Thoracic aorta (tissue), 2 donors: ENCODE measurements at places on chromosomes 2 and 18. TPM values are rescaled to one million over a fixed set of nuclear protein-coding genes. Genes with fewer than 3 reads are reported as not detected.

CXCR2 gene
- 3.0 TPM for total RNA-seq

CHRNA1 gene
- total RNA-seq: 0.41 TPM

- no peak for DNase-seq
Measured at GRCh38 chr2:235954281-235954680, 213.9 kb downstream of the GBX2 start.

GRCh38 chr2:156999661-157000060 is 257.8 kb upstream of the GALNT5 start:
- DNase-seq: no peak

DNA sequence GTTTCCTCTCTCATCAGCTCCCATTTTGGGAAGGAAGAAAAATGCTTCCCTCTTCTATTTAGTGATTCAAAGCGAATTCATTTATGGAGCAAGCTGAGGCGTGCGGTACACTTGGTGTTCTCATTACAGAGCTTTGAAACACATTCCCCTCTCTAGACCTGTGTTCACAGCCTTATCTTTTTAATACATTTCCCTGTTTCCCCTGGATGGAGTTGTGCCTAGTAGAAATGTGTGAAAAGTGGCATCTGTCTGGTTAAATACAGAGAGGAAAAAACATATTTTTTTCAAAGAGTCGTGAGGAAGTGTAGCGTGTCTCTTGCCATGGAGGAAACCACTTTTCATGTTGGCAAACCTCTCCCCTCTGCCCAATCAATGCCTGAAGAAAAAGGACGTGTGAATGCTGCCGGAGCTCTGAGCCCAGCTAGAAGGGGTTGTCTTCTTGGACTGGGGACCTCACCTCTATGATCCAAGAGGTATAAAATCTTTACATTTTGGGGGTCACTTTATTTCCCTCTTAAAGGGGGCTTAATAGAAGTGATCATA is 52.4 kb downstream of the DPP4 start:
- no peak for DNase-seq

- DNase-seq: no peak
Measured at GRCh38 chr2:9738535-9739496, 104.5 kb upstream of the TAF1B start.

- no peak for DNase-seq
Measured at GRCh38 chr2:30362468-30363081, 84.5 kb upstream of the LCLAT1 start.

- DNase-seq: no peak
Measured at GRCh38 chr2:96131152-96131812, 7.0 kb downstream of the ASTL start.

DNA sequence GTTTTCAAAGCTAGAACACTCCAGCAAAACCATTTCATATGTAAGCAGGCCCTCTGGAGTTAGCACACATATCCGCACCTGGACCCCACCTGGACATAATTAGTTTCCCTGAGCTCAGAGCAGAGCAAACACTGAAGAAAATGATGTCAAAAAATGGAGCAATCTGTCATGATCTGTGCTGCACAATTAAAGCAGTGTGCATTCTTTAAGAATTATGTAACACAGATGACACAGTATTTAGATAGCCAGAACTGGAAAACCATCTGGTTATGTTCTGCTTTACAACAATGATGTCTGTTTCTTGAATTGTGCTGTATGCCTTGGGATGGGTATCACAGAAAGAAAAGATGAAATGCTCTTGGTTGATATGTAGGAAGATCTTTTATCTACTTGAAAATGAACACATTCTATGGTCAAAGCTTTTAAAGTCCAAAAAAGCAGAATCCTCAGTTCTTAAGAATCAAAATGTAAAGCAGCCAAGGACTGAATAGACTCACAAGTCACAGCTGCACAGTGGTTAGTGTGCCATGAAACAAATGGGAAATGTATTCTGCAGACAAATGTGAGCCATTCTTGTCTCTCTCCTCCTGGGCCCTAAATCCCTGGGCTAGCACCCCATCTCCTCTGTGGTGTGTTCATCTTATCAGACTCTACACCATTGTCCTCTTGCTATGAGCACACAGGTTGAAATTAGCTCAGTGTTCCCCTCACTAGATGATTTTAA is 36.8 kb downstream of the HRH4 start:
- no peak for DNase-seq

LYPD1 gene
- 0.28 TPM for total RNA-seq

MEP1B gene
- total RNA-seq: not detected

DNA sequence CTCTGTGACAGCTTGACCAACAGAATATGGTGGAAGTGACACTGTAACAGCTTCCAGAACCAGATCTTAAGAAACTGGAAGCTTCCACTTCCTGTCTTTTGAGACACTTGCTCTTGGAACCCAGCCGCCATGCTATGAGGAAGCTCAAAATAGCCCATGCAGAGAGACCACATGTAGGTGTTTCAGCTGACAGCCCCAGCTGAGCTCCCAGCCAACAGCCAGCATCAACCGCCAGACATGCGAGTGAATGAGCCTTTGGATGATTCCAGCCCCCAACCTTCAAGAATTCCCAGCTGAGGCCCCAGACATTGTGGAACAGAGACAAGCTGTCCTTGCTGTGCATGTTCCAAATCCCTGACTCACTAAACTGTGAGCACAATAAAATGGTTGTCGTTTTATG is 27.9 kb downstream of the ACVR1 start:
- DNase-seq: no peak

GRCh38 chr2:169653636-169654035 is 40.6 kb downstream of the CFAP210 start:
- DNase-seq: no peak

CCDC148 gene
- total RNA-seq: 0.71 TPM

DNA sequence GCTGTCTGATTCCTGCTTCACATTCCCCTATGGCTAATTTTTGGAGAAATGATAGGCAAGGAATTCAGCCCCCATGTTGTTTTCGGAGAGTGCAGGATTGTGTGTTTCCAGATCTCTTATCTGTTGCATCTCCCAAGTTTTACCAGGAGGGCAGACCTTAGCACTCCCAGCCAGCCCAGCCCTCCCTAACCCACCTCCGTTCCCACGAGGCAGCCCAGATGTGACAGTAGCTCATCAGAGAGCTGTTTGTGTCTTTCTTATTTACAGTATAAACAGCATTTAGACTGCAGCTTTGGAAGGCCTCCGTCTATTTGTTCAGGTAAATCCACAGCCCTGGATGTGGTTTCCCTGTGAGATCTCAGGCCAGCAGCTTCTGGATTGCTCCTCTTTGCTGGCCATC is 91.6 kb downstream of the THNSL2 start:
- no peak for DNase-seq

- DNase-seq: no peak
Measured at GRCh38 chr2:82819951-82820350, 1639.1 kb downstream of the SUCLG1 start.

- DNase-seq: peak; percentile 64
Measured at GRCh38 chr2:62014102-62014501, 108.6 kb downstream of the COMMD1 start.

DNA sequence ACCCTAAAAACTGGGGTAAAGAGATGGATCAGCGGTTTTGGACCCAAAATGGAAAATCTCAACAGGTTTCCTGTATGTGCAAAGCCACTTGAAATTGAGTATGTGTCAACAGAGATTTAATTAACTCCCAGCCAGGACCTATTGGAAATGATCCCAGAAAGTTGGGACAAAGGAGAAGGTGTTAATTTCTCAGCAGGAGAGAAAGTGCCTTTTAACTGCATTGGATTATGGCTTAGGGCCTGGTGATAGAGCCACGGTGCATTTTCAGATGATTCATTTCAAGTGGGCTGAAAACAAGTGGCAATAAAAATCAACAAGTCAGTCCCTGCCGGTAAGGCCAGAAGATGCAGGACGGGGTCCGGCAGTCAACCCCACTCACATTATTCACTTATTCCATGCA is 80.2 kb upstream of the BCL11A start:
- no peak for DNase-seq

- DNase-seq: no peak
Measured at GRCh38 chr2:188976545-188977268, 2.5 kb downstream of the COL3A1 start.

- DNase-seq: no peak
Measured at GRCh38 chr2:114610677-114611076, 168.2 kb downstream of the DPP10 start.

ITGA6 gene
- 20.2 TPM for total RNA-seq

GRCh38 chr18:58649966-58650816 is 21.1 kb upstream of the MALT1 start:
- no peak for DNase-seq
